ENCODE measurements at places on chromosomes 4 and X.

DNA sequence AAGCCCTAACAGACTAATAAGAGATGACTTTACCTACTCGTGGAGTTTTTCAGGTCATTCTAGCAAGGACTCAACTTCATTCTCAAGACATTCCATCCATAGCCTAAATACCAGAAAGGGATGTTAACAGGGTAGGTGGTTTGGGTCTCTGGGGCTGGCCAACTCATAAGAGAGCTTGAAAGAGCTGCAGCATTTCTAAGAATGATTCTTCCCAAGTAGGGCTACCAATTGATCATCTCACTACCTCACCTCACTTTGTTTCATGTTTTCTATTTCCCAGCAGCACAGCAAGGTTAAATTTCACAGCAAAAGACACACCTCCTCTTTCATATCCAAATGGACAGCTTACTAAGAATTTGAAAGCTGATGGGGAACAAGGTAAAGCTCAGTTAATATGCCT is 614.8 kb upstream of the DIPK2B start:
- no peak for DNase-seq

DNA sequence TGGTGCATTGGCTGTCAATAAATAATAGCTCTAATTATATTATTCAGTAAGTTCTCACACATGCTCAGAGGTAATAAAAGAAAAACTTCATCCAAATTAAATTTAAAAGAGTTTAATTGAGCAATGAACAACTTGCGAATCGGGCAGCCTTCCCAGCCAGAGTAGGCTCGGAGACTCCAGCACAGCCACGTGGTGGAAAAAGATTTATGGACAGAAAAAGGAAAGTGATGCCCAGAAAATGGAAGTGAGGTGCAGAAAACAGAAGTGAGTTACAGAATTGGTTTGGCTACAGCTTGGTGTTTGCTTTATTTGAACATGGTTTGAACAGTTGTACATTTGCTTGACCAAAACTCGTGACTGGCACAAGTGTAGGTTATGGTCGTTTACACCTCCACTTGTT is 13.6 kb upstream of the BOD1L1 start:
- DNase-seq, result no peak

- no peak for DNase-seq
Measured at GRCh38 chr4:38669208-38669607, 5.2 kb downstream of the KLF3 start.

- DNase-seq, result no peak
Measured at GRCh38 chrX:72475338-72475737, 97.3 kb downstream of the HDAC8 start.

GRCh38 chrX:35507701-35508100 is 290.4 kb upstream of the MAGEB16 start:
- no peak for DNase-seq

- no peak for DNase-seq
Measured at GRCh38 chrX:95640226-95640625, 1044.4 kb upstream of the DIAPH2 start.

DNA sequence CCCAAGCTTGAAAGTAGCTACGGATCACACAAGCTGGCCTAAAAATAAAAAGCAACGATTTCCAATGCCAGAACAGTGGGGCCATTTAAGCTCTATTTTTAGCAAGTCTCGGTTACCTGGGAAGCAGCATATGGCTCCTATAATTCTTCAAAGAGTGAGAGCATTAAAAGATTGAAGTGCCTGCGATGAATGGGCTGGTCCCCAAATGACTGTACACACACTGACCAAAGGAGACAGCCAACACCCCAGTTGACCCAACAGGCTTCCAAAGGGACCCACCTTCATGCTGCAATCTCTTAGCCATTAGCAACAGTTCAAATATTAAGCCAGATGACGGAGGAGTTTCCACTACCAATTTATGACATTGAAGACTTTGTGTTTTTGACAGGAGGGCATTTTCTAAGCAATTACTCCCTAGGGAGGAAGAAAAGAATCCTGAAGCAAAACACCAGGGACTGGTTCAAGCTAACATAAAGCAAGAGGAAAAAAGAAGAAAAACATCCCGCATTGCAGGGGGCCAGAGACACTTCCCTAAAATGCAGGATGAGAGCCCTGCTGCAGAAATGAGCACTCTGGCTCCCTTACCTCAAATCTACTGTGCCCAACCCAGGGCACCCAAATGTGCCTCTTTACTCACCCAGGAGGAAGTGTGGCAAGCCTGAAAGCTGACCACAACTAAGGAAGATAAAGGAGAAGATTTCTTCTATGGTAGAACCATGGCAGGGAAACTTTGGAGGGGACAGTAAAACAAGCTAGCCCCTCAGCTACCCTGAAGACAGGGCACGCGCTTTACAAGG is 21.6 kb downstream of the SH3KBP1 start:
- DNase-seq, result no peak

Measured in germinal center (tissue), 1 donor.